ENCODE measurements at places on chromosomes 1 and 21. TPM values are rescaled to one million over a fixed set of nuclear protein-coding genes. Genes with fewer than 3 reads are reported as not detected.
A peak's percentile ranks its signal among the peaks of the same experiment; 100 is the strongest.

DNA sequence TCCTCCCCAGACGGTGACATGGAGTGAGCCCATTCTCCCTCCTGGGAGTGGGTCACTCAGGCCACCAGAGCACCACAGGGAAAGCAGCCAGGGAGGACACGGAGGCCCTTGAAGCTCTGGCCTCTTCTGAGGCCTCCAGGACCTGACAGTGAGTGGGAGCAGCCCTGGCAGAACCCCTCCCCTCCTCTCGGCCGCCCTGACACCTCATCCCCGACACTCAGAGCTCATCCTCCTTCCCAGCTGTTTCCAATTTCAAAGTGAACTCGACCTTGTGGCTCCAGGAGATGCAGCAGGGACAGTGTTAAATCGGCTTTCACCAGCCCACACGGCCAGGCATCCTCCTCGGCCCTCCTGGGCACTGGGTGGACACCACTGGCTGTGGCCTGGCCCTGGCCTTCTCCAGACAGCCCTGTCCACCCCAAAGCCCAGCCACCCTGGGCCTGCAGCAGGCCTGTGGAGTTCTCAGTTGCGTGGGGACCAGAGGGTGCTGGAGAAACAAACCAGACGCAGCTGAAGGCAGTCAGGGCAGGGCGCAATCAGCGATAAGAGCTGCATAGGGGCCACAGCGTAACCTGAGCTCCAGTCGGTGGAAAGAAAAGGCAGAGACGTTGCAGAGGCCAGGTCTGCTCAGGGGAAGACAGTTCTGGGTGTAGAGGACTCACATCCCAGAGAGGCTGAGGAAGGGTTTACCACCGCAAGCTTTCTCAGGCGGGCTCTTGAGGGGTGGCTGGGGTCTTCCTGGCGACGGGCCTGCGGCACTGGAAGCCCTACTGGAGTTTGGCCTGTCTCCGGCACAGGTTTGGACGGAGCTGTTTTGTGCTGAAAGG is 27.1 kb downstream of the FTCD start:
- DNase-seq: no peak

GRCh38 chr1:76153841-76154205 is 79.3 kb downstream of the ST6GALNAC3 start:
- no peak for DNase-seq

Gene BRINP3
- total RNA-seq: not detected

GRCh38 chr1:152084853-152085252 is 4.0 kb downstream of the TCHHL1 start:
- no peak for DNase-seq

GRCh38 chr1:46809904-46810303 is 11.1 kb downstream of the CYP4B1 start:
- no peak for DNase-seq

DNA sequence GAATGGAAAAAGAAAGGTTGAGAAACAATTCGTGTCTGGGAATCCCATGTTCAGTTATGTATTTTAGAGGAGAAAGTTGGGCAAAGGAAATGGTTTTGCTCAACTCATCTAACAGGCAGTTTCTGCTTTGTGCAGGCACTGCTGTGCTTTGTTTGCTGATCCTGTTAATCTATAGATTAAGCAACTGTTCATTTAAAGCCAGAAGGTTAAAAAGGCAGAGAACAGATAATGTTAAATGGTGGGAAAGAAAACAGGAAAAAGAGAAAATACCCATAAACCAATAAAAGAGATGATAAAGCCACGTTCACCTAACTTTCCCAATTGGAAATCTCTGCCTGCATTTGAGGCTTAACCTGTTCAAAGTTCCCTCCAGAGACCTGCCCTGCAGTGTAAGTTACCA is 70.0 kb downstream of the APP start:
- no peak for DNase-seq

GRCh38 chr1:244224487-244225430 is 173.7 kb downstream of the ZBTB18 start:
- no peak for DNase-seq

- no peak for DNase-seq
Measured at GRCh38 chr1:206651958-206652890, 16.9 kb downstream of the DYRK3 start.

DNA sequence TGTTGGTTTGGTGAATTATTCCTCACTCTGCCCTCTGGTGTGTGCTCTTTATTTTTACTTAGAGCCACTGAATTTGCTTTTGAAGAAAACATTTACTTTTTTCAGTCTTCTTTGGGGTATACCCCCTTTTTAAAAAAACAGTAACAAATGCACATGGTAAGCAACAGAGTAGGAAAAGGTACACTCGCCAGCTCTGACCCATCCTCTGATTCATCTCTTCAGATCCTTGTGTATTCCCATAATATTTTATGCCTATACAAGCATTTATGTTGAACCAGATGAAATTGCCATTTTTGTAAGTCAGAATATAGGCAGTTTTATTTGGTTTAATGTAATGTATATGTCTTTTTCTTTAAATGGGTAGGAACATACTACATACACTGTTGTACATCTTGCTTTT is 28.3 kb downstream of the TTC3 start:
- DNase-seq: no peak

DNA sequence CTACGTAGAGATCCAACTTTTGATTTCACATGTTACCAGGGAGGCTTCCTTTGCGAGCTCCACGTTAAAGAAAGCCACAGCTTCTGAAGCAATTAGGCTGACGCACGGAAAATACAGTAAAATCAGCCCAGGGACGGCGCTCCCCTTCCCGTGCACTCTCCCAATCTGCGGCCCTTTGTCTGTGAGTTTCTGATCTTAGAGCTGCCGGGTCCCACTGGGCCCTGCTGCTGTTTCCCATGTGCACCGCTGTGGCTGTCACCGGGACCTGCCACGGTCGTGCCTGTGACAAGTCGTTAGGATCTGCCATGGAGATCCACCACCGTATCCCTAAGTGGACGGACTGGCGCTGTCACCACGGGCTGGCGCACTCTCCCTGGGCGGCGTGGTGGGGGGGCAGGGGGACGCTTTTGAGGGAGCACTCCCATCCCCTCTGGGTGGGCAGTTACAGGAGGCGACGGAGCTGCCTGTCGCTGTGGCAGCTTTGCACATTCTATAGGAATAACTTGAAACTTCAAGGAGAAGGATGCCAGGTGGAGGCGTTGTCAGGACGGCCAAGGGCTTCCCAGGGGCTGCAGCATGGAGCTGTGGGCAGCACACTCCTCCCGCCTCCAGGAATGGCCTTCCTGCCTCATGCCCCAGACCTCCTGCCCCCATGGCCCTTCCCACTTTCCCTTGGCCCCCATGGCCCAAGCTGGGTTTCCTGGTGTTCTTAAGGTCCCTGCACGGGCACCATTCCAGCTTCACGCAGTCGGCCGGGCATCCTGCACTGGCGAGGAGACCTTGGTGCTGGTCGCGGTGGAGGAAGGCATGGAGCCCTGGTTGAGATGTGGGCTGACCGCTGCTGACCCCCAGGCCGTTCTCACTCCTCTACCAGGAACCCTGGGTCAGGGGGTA is 85.1 kb downstream of the PRDM16 start:
- DNase-seq: no peak

GRCh38 chr1:15051882-15052528 is 101.5 kb upstream of the TMEM51 start:
- no peak for DNase-seq

- DNase-seq: no peak
Measured at GRCh38 chr1:181794332-181794731, 267.2 kb downstream of the ZNF648 start.

Gene KIF17
- 1.8 TPM for total RNA-seq

GRCh38 chr1:204605791-204606190 is 79.7 kb downstream of the LRRN2 start:
- DNase-seq: no peak

DNA sequence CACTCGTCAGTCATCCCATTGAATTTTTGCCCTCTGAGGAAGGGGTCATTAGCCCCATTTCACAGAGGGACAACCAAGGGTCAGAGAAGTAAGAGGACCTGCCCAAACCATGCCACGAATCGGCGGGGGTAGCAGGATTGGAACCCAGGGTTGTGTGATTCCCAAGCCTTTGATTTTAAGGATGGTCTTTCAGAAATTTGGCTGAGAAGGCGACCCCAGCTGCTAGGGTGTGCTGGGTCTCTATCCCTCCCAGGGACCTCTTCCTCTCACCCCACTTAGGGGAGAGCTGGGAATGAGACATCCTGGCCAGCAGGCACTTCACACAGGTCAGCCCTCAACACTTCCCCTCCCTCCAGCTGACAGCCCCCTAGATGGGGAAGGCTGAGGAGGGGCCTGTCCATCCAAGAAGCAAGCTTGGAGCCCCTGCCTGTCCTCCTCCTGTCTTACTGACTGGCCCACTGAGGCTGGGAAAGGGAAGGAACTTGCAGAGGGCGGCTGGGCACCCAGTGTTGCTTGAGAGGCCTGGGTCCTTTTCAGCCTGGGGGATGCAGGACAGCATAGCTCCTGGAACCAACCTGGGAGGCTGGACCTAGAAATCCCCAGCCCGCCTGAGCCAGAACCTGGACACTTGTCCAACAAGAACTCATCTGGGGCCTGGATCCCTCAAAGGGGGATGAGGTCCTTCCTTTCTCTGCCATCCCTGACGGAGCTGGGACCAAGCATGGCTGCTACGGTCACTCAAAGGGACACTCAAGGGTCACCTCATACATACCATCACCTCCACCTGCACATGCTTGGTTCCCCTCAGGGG is 1.7 kb downstream of the SDC3 start:
- no peak for DNase-seq

Gene RGS4
- total RNA-seq: 0.31 TPM

Gene ACOT11
- 2.7 TPM for total RNA-seq

GRCh38 chr1:201095581-201095980 is 16.6 kb downstream of the CACNA1S start:
- DNase-seq: no peak

DNA sequence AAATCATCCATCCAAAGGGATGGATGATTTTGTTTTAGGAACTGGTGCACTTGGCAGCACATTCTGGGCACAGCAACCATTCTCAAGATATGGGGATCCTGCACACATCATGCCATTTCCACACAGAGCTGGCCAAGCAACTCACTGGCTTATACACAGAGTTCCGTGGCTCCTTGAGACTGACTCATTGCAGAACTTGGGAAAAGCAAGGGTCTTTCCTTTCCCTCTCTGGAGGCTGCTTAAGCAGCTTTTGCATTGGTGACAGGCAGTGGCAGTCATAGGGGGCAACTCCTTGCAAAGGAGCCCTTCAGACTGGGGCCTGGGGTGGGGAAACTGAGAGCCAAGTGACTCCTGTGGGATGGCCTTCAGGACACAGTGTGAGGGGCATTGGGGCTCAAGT is 1.9 kb upstream of the MAD2L2 start:
- no peak for DNase-seq

DNA sequence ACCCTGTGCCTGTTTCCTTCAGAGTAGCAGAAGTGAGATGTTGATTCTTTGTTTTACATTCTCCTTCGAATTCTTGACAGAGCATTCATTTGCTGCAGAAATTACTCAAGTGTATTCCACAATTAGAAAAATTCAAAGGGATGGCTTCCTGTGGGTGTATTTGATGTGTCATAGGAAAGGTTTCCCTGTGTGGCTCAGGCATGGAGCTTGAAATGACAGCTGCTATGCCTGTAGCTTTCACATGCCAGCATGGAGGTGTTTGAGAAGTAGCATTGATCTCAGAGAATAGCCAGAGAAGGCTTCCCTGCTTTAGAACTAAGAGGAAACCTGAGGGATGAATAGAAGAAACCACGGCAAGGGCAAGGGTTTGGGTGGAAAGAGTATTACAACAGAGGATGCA is 317.2 kb upstream of the DEPDC1 start:
- no peak for DNase-seq

- no peak for DNase-seq
Measured at GRCh38 chr21:32916522-32917099, 109.1 kb upstream of the OLIG2 start.

DNA sequence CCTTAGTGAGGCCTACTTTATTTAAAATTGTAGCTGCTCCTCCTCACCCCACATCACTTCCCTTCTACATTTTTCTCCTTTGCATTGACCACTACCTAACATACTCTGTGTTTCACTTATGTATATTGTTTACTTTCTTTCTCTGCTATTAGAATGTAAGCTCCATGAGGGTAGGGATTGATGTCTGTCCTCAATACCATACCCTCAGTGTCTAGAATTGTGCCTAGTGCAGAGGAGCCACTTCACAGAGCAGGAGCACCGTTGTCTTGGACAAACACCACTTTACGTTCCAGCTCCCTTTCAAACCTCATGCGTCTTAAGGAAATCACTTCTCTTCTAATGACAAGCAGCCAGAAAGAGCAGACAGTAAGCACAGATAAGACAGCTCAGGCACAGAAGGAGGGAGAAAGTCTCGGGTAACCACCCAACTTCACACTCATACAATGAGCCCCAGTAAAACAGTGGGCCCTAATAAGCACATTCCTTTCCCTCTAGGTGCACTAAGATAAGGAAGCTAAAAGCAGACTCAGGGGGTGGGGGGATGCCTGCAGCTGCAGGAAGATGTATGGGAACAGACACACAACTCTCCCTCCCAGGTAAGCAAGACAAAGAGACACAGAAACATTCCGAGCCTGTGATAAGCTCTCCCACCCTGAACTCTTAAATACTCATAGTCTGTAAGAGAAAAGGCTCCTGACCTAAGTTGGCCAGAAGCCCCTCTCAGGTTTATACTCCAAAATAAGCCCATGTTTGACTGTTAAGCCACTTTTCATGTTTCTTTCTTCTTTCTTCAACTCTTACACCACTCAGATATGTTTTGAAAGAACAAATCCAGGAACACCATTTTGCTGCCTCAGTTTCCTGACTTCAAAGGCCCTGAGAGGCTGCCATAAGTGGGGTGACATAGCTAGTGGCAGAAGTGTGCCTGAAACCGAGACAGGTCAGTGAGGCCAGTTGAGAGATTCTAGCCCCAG is 7.1 kb upstream of the PLEKHM2 start:
- no peak for DNase-seq

Gene AP4B1
- total RNA-seq: 14.7 TPM

DNA sequence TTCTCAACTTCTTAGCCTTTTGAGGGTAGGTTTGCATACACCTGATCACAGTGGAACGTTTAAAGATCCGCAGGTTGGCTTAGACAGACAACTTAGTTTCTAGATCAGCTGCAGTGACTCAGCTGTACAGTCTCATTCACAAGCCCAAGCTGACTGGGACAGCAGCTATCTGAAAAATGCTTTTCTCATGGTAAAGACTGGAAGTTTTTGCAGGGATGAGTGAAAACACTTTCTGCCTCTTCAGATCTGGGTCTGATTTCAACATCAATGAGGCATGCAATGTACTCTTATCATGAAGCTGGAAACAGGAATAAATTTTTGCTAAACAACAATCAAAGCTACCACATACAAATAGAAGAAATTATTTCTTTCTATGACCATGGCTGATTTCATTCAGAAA is 61.1 kb upstream of the PTBP2 start:
- DNase-seq: peak; percentile 29

Gene PDE9A
- 0.11 TPM for total RNA-seq

- no peak for DNase-seq
Measured at GRCh38 chr1:67137307-67137753, 2.6 kb upstream of the C1orf141 start.
